Central memory CD4-positive, alpha-beta T cell (primary cell): ENCODE measurements at places on chromosomes 7 and 10.

- DNase-seq: peak; percentile 14
These were observed 267.9 kb upstream of the GHITM start for GRCh38 chr10:83871187-83872081.

DNA sequence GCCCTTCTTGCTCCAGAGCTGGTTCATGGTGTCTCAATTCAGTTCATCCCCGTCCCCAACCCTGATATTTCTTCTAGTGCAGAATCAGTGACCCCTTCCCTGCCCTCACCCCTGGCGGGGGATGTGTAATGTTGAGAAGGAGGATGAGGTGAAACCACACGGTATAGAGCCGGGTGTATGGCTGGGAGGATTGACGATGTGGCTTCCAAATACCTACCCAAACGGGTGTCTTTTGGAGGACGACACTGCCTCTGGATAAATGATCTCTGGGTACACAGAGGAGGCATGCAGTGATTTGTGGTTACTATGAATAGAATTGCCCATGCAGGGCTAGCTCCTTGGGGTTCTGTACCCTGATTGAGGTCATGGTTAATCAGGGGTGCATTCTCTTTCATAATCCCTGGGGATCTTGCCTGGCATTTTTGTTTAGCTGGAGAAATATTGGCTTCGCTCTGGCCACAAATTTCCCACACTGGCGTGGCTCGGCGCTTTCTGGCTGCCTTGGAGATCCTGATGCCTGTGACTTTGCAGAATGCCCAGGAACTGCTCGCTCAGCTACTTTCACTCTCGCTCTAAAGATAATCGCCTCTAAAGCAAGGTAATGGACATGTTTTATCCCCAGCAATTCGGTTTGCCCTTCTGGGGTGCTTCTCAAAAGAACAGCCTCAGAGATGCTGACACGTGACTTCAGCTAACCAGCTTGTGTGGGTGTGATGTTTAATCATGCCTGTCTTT lies 89.2 kb downstream of the RBM20 start:
- DNase-seq: no peak

DNA sequence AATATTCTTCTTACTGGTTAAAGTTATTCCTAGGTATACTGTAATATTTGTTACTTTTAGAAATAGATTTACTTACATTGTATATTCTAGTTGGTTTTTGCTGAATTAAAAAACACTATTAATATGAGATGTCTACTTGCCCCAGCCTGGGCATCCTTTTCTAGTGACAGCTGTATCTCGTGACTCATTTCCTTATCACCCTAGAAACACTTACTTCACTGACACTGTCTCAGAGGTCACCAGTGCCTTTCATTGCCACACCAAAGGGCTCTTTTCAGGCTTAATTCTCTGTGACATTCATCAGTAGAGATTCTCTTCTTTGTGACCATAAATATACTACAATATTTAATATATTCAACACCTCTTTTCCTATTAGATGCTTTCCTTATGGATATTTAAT lies 194.7 kb downstream of the GALNT17 start:
- DNase-seq: no peak

DNA sequence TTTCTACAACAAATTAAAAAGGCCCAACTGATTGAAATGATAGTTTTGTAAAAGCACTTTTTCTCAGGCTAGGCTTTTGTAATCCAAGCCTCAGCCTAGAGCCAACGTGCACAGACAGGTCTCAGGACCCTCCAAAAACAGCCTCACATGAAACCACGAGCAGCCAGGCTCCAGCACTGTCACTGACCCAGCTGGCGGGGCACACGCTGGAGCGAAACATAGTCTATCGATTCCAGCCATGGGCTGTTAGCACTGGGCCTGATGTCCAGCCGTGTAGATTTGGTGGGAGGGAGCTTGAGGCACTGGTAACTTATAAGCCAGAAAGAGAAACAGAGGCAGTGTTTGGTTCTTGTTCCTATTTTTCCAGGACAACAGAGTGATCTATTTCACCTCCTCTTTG lies 104.5 kb downstream of the EBF3 start:
- DNase-seq: no peak

- DNase-seq: no peak
These were observed 4.6 kb downstream of the GTPBP4 start for GRCh38 chr10:992871-993270.

- no peak for DNase-seq
These were observed 38.6 kb downstream of the GBF1 start for GRCh38 chr10:102283890-102284289.

- no peak for DNase-seq
These were observed 10.8 kb upstream of the MNX1 start for GRCh38 chr7:157021071-157021870.

GRCh38 chr10:76161301-76161582 lies 729.8 kb downstream of the LRMDA start:
- no peak for DNase-seq

- DNase-seq: no peak
These were observed 328.9 kb downstream of the RPS24 start for GRCh38 chr10:78362406-78363022.

DNA sequence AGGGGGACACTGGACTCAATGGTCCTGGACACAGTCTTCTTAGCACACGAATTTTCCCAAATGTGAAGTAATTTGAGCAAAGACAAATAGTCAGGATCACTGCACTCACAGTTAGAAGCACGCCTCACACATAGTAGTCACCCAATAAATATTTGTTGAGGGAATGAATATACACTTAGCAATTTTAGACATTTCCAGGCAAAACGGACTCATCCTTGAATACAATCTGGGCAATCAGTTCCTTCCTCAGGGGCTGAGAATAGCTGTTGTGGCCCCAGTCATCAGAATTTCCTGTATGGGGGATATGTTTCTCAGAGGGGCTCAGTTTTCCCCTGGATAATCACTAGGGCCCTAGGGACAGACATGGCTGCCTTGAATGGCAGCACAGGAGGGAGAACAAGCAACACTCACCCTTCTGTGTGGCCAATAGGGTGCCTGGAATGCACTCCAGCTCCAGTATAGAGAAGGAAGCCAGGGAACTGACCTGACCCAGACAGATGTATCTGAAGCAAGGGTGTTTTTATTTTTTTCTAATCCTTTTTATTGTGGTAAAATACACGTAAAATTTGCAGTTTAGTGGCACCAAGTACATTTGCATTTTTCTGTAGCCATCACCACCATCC lies 282.7 kb upstream of the ZNF32 start:
- no peak for DNase-seq

- no peak for DNase-seq
These were observed 182.4 kb downstream of the DNAJB6 start for GRCh38 chr7:157519246-157519645.

DNA sequence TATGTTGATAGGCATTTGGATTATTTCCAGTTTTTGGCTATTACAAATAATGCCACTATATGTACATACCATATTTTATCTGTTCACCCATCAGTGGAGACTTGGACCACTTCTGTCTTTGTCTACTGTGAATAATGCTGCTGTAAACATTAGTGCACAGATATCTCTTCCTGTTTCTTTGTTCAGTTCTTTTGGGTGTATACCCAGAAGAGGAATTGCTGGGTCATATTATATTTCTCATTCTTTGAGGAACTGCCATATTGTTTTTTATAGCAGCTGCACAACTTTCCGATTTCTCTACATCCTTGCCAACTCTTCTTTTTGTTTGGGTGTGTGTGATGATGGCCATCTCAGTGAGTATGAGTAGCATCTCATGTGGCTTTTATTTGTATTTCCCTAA lies 218.0 kb downstream of the LRMDA start:
- no peak for DNase-seq

GRCh38 chr7:52283335-52283734 lies 752.1 kb upstream of the POM121L12 start:
- no peak for DNase-seq
